ENCODE measurements at places on chromosomes 11 and 22.

GRCh38 chr11:13169709-13170108, 107.9 kb upstream of the BMAL1 start:
- no peak for DNase-seq

DNA sequence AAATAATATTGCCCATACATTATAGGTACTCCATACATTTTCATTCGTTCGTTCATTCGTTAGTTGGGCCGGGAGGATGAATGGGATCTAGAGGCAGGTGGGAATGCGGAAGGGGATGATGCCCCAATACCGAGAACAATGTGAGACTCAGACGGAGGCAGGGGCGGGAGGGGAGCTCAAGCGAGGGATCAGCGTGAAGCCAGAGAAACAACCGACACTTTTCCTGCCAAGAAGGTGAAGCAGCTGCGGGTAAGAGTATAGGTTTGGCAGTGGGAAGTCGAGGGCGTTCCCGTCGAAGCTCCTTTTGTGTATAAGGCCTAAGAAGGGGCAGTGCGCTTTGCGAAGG, 1.1 kb upstream of the ARHGEF17 start:
- DNase-seq = no peak

GRCh38 chr11:63558459-63559157, 4.6 kb downstream of the PLAAT2 start:
- no peak for DNase-seq

- DNase-seq = no peak
These were observed 6.2 kb downstream of the APIP start for GRCh38 chr11:34909955-34910354.

- DNase-seq = no peak
These were observed 41.6 kb downstream of the EIF3F start for GRCh38 chr11:8028766-8029165.

GRCh38 chr22:48485149-48486133, 1342.2 kb downstream of the BRD1 start:
- no peak for DNase-seq

DNA sequence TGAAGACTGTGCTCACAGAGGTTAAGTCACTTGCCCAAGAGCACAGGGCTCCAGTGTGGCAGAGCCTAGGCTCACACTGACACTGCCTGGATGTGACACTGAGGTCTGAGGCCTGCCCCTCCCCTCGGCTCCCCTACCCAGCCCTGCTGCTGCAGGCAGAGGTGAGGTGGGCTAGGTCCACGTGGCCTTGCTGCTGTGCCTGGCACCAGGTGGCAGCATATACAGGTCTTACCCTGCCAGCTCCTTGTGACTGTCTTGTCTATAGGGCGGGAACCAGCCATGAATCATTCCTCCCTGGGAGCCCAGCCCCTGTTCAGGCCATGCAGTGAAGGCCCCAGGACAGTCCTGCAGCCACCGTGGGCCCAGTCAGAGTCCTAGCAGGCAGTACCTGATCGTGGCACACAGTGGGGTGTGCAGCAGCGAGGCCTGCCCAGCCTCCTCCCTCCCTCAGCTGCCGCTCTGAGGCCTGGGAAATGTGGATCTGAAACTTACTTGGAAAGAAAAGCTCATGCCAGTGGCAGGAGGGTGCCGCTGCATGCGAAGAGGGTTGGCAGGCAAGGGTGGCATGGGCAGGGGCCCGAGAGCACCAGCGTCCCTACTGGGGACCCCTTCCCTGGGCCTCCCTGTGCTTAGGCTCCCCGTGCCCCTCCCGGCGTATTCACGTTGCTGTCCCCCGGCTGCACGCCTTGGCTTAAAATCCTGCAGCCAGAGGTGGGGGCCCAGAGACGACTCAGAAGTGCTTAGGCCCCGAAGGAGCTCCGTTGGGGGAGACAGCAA, 1.2 kb upstream of the CERK start:
- DNase-seq = peak; percentile 67

GRCh38 chr11:48182860-48183526, 33.6 kb upstream of the OR4B1 start:
- DNase-seq = no peak

GRCh38 chr22:20437613-20438426, at the start of gene SCARF2:
TSS of gene SCARF2 (minus strand) at chr22:20437825. CDS start at chr22:20437754, 71 bp downstream.
- DNase-seq = peak; percentile 91

- DNase-seq = no peak
These were observed 84.8 kb downstream of the MTNR1B start for GRCh38 chr11:93054279-93054678.

DNA sequence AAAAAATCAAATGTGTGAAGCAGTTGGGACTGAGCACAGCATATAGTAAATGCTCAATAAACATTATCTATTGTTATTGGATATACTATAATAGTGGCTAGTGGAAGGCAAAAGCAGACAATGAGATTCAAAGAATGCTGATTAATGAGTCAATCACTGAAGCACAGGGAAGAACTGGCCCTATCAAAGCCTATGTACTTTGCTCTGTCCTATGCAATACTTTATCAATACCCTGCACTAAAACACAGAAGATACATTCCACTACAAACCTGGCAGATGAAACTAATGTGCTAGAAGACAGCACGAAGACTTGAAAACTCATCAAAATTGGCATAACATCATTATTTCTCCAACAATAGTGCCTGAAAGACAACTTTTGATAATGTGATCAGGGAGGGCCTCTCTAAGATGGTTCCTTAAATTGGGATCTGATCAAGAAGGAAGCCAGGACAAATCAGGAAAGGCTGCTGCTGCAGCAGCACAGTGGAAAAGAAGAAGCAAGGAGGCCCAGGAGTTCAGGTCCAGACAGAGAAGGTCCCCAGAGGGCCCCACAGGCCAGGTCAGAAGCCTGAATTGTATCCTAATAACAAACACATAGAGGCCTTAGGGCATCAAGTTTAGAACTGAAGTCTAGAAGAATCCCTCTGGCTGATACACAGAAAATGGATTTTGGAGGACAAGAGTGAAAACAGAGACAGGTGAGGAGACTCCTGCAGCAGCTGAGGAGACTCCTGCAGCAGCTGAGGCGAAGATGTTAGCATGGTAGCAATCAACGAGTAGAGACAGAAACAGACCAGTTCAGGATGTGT, 18.6 kb downstream of the PI4KA start:
- DNase-seq = no peak

Data from right hindlimb (tissue), 1 donor.